ENCODE measurements at places on chromosomes 6 and 20.

DNA sequence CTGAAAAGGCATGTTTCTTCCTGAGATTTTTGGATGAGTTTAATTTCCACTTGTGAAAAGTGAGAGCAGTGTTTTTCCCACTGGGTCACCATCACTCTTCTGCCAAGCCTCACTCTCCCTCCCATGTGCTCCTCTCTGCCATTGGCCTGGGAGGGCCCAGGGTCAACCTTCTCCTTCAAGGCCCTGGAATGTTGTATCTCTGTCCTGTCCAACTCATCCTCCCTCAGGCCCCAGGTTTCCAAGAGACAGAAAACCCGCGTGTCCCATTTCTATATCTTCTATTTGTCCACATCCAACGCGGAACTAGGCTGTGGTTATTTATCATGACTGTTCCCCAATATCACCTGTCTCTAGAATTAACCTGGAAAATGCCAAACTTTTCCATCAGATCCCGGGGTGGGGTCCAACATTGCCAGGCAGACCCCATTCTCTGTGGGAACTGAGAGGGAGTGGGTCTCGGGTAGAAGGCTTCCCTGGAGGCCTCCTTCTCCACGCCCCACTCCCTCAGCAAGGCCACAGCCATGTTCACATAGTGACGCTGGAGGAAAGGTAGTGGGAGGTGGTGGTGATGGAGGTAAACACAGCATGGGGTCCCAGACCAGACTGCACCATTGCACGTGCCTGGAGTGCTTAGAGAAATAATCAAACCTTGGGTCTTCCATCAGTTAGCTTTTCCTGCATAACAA, 173.5 kb downstream of the SCP2D1 start:
- DNase-seq, result no peak

DNA sequence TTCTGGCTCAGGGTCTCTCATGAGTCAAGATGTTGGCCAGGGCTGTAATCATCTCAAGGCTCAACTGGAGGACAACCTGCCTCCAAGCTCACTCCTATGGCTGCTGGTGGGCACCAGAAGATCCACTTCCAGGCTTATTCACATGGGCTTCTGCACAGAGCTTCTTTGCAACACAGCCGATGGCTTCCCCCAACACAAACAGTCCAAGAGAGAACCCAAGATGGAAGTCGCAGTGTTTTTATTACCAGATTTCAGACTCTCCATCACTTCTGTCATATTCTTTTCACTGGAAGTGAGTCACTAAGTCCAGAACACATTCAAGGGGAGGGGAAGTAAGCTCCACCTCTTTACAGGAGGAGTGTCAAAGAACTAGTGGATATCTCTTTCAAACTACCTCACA, 75.5 kb downstream of the CD164 start:
- no peak for DNase-seq

- no peak for DNase-seq
Measured at GRCh38 chr6:138521790-138522189, 22.5 kb upstream of the NHSL1 start.

GRCh38 chr20:18909254-18909653, 95.7 kb downstream of the SCP2D1 start:
- no peak for DNase-seq

GRCh38 chr6:162181741-162182401, 545.7 kb downstream of the PRKN start:
- DNase-seq, result peak; percentile 1

DNA sequence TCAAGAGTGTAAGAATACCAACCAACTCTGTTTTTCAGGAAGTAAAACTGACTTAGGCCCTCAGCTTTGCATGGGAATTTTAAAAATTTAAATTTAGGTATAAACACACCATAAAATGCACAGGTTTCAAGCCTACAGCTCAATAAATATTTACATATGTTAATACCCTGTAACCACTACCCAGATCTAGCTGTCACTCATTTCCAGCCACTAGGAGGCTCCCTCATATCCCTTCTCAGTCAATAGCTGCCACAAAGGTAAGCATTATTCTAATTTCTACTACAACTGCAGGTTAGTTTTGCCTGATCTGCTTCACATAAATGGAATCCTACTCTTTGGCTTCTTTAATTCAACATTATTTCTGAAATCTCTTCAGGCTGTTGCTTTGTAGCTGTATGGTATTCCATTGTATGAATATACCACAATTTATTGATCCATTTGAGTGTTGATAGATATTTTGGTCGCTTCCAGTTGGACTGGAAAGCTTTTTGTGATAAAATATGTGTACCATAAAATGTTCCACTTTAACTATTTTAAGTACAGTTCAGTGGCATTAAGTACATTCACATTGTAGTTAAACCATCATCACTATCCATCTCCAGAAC, 32.5 kb upstream of the MEI4 start:
- DNase-seq, result no peak

GRCh38 chr6:144395014-144395413, 109.9 kb downstream of the UTRN start:
- DNase-seq, result no peak

GRCh38 chr6:148405894-148406293, 63.3 kb downstream of the SASH1 start:
- no peak for DNase-seq
